Activated CD4-positive, alpha-beta memory T cell treated with anti-CD3 and anti-CD28 coated beads, Interleukin-2, amount 10 ng/mL, durations not matched to agents 7 days and 5 days (primary cell): ENCODE measurements at places on chromosomes 2 and 18. TPM values are rescaled to one million over a fixed set of nuclear protein-coding genes. Genes with fewer than 3 reads are reported as not detected.

DNA sequence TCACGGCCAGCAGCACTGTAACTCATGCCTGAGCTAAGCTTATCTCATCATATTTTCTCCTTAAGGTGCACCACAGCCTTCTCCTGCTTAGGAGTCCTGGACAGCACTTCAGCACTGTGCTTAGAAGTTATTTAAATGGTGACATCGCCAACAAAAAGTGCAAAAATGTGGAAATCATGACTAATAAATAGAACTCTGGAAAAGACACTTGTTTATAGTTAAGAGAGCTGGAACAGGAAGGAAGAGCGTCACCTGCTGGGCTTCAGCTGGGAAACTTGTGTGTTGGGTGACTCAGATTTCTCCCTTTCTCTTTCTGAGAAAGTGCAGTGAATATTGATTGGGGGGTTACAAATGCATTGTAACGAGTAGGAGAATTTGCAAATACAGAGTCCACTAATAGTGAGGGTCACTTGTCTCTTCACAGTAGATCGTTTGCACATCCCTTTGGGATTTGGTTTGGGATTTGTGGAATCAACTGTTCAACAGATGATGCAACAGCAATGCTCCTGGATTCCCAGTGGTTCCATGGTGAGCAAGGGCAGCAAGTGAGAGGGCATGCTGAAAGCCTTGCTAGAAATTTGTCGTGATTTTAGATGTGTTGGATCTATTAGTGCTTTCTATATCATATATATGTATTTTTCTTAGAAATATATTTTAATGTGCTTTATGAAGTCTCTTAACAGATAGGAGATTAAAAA is 84.2 kb downstream of the DOK6 start:
- no peak for DNase-seq

GRCh38 chr2:26632624-26633185 is 8.5 kb downstream of the CIB4 start:
- DNase-seq, result no peak

GRCh38 chr18:70172225-70172624 is 33.3 kb downstream of the RTTN start:
- DNase-seq, result no peak

DNA sequence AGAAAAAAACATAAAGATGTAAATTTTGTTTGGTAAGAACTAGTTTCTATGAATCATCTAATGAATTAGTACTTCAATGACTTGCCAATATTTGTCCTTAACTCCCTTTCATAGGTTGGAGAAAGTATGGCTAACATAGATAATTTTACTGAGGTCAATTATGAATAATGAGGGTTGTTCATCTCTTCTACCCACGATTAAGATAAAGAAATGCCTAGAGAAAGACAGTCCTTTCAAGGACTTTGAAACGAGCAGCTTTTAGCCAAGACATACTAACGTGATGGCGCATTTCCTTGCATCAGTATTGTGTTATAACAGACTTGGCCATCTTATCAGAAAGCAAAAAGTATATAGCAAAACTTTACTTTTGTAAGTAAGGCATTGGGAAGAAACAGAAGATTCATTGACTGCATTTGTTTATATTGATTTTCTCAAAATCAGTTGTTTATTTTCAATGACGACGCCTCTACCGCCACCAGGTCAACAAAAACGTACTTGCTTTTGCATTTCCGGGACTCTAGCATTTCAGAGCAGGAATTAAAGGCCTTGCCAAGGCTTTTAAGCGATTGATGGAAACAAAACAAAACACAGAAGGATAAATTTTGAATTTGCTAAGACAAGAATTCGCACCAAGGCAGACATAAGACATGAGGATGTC is 961 bp downstream of the RBM43 start:
- DNase-seq, result no peak

DNA sequence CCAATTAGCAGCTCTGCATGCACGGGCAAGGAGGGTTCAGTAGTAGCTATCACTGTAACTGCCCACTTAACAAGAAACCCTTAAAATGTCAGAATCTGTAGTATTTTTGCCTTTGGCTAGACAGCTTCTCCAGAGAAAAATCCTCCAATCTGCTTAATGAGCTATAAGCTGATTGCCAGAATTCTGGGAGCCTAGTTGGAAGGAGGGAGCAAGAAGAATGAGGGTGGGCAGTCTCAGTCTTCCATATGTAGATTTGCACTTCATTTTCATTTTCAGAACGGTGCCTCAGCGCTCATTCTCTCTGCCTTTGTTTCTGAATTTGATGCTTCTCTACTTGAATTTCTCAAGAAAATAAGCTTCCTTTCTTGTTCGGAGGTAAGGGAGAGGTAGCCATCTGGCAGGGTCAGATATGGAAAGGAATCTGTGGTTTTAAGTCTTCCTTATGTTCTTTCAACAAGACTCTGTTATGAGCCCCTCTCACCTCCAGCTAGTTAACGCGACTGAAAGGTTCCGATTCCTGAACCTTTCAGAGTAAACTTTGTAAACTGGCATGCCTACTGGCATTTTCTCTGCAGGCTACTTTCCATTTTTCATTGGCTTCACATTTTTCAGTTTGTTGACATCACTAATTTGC is 53.5 kb downstream of the HNRNPLL start:
- DNase-seq, result no peak

- DNase-seq, result no peak
Observed at GRCh38 chr18:36348971-36349417, 51.5 kb downstream of the FHOD3 start.

DSG1 gene
- not detected for total RNA-seq
